ENCODE measurements at places on chromosomes 2 and 18. TPM values are rescaled to one million over a fixed set of nuclear protein-coding genes. Genes with fewer than 3 reads are reported as not detected.

GRCh38 chr2:149536649-149537048, 50.9 kb downstream of the MMADHC start:
- H3K27me3 ChIP-seq = no peaks in the 10 kb centered on the region
- H3K36me3 ChIP-seq = no peaks in the 10 kb centered on the region
- no peaks in the 10 kb centered on the region for H3K4me1 ChIP-seq
- no peak overlapping the region for H3K27ac ChIP-seq
- no peak for DNase-seq
- H3K4me3 ChIP-seq = no peak overlapping the region

GRCh38 chr2:227006189-227006897, 157.7 kb downstream of the COL4A4 start:
- no peaks in the 10 kb centered on the region for H3K4me1 ChIP-seq
- H3K27ac ChIP-seq = no peak overlapping the region
- H3K36me3 ChIP-seq = no peaks in the 10 kb centered on the region
- DNase-seq = no peak
- H3K27me3 ChIP-seq = peaks cover 4% of the 10 kb centered on the region

Gene CPO
- not detected for total RNA-seq

GRCh38 chr18:39960550-39960949, 1994.5 kb upstream of the PIK3C3 start:
- H3K4me3 ChIP-seq = no peak overlapping the region
- H3K27ac ChIP-seq = no peak overlapping the region
- no peaks in the 10 kb centered on the region for H3K36me3 ChIP-seq
- H3K4me1 ChIP-seq = no peaks in the 10 kb centered on the region

DNA sequence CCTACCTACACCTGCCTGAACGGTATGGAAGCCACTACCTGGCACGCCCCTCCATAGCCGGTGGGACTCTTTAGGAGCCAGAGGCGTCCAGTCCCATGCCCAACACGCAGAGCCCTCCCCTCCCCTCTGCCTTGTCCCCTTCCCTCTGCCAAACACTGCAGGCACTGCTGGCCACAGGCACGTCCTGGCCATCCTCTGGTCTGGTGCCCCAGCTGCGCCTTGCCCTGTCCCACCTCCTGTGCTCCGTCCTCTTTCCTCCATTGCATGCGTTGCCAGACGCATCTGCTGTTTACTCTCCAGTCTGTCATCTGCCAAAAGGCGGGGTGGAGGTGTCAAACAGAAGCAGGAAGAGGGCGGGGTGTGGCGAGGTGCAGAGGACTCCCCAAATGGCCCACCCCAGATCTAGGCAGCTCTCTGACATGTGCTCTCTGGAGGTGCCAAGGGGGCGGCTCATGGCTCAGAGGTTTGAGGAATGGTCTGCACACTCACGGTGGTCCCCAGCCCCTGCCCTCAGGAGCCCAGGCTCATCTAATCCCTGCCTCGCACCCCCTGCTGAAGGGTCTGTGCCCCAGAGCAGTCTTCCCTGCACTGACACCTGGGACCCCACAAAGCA, 45.1 kb downstream of the HS6ST1 start:
- H3K27ac ChIP-seq = no peak overlapping the region
- no peak for DNase-seq
- H3K27me3 ChIP-seq = no peaks in the 10 kb centered on the region
- H3K4me1 ChIP-seq = no peaks in the 10 kb centered on the region
- no peaks in the 10 kb centered on the region for H3K36me3 ChIP-seq

- DNase-seq = no peak
- H3K4me1 ChIP-seq = no peaks in the 10 kb centered on the region
- no peaks in the 10 kb centered on the region for H3K36me3 ChIP-seq
- peaks cover 32% of the 10 kb centered on the region for H3K27me3 ChIP-seq
- no peak overlapping the region for H3K4me3 ChIP-seq
Measured at GRCh38 chr2:31348618-31349017, 65.9 kb downstream of the XDH start.

DNA sequence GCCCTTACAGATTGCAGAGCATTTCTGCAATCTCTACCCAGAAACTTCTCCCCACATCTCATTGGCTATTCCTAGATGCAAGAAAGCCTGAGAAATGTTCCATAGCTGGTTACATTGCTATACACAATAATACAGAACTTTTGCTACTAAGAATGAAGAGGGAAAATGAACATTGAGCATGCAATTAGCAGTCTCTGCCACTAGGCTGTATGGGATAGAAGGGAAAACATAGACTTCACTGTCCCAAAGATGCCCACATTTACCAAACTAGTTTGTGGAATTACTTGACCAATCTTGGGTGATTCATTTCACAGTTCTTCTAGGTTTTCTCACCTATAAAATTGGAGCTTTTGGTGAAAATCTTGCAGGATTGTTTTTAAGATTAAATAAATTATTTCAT, 265.7 kb upstream of the NT5C1B start:
- no peaks in the 10 kb centered on the region for H3K27me3 ChIP-seq
- H3K4me3 ChIP-seq = no peak overlapping the region
- no peak for DNase-seq
- no peaks in the 10 kb centered on the region for H3K36me3 ChIP-seq
- H3K27ac ChIP-seq = no peak overlapping the region

- DNase-seq = no peak
- H3K27me3 ChIP-seq = no peaks in the 10 kb centered on the region
- H3K4me3 ChIP-seq = no peak overlapping the region
- no peaks in the 10 kb centered on the region for H3K4me1 ChIP-seq
Measured at GRCh38 chr18:57737400-57738060, 65.6 kb downstream of the ATP8B1 start.

- no peak for DNase-seq
- no peaks in the 10 kb centered on the region for H3K4me1 ChIP-seq
- H3K27me3 ChIP-seq = no peaks in the 10 kb centered on the region
- H3K4me3 ChIP-seq = no peak overlapping the region
- H3K36me3 ChIP-seq = no peaks in the 10 kb centered on the region
- H3K27ac ChIP-seq = no peak overlapping the region
Measured at GRCh38 chr18:61822879-61823278, 69.9 kb downstream of the RNF152 start.

DNA sequence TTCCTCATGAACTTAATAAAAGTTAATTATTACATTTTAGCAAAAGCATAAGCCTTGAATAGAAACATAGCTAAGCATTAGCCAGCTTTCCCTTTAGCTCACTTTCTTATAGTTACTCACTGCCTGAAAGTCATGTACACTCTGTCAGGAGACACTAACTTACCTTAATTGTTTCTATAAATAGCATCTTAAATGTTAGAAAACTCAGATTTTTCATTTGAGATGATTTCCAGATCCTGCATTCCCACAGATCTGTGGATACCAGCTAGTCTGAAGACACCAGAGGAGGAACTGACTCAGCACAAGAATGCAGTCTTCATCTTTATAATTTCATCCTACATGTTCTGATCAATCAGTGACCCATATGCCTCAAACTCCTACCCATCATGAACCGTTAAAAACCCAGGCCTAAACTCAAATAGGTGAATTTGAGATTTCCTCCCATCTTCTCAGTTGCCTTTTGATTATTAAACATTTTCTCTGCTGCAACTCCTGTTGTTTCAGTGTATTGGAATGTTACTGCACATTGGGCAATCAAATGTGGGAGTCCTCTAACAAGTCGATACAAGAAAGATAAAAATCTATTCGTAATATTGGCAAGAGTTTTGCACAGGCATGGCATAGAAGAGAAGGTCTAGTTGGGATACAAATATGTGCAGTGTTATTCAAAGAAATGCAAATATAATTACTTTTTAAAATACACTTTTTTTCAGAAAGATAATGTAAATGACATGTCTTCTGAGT, 857.4 kb upstream of the CDH2 start:
- no peaks in the 10 kb centered on the region for H3K4me1 ChIP-seq
- H3K27ac ChIP-seq = no peak overlapping the region
- H3K4me3 ChIP-seq = no peak overlapping the region
- H3K36me3 ChIP-seq = no peaks in the 10 kb centered on the region
- H3K27me3 ChIP-seq = no peaks in the 10 kb centered on the region

DNA sequence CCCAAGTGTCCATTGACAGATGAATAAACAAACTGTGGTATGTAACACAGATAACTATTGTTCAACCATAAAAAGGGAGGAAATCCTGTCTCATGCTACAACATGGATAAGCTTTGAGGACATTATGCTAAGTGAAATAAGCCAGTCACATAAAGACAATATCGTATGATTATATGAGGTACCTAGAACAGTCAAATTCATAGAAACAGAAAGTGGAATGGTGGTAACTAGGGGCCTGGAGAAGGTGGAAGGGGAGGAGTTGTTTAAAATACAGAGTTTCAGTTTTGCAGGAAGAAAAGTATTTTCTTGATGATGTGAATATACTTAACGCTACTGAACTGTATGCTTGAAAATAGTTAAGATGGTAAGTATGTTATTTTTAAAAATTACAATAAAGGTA, 304.6 kb upstream of the CXCR4 start:
- H3K27ac ChIP-seq = no peak overlapping the region
- no peaks in the 10 kb centered on the region for H3K27me3 ChIP-seq
- H3K36me3 ChIP-seq = no peaks in the 10 kb centered on the region

Gene PCARE
- total RNA-seq = not detected

GRCh38 chr2:224085811-224086210, 46.7 kb upstream of the SERPINE2 start:
- H3K36me3 ChIP-seq = no peaks in the 10 kb centered on the region
- H3K4me1 ChIP-seq = no peaks in the 10 kb centered on the region
- H3K27ac ChIP-seq = no peak overlapping the region
- H3K4me3 ChIP-seq = no peak overlapping the region

GRCh38 chr2:197079832-197080555, 153.5 kb upstream of the PGAP1 start:
- DNase-seq = no peak
- no peaks in the 10 kb centered on the region for H3K4me1 ChIP-seq
- no peak overlapping the region for H3K4me3 ChIP-seq
- H3K27me3 ChIP-seq = no peaks in the 10 kb centered on the region
- H3K27ac ChIP-seq = no peak overlapping the region

Gene KCNS3
- total RNA-seq = 0.25 TPM

Gene TOGARAM2
- total RNA-seq = not detected

DNA sequence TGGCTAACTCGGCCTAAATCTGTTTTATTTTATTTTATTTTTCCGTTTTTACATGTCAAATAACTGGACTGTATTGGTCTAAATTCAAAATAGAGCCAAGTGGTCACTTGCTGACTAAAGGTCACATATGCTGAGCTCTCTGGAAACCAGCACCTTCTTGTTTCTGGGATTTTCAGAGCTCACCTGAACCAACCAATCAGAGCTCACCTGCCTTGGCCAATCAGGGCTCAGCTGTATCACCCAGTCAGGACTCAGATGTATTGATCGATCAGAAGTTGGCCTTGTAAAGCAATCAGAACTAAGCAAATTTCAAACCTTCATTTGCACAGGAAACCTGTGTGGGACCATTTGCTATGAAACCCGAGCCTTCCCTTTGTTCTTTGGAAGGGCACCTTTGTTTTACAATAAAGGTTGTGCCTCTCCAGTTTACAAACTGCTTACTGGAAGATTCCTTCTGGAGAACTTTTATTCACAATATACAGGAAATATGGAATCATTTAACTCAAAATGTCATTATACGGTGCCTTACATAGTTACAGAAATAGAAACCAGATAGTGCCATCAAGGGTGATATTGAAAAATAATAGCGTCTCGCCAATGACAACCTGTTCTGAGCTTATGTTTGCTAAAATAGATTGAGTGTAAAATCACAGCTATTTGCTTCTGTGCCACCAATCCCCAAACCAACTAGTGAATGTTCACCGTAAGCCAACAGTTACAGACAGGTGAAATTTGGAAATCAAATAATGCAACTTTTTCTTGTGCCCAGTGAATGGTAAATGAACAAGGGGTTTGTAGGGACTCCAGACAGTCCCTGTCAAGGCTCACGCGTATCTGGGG, 17.3 kb upstream of the PSD4 start:
- H3K4me1 ChIP-seq = peaks cover 10% of the 10 kb centered on the region
- H3K27me3 ChIP-seq = no peaks in the 10 kb centered on the region
- DNase-seq = no peak
- no peaks in the 10 kb centered on the region for H3K36me3 ChIP-seq
- no peak overlapping the region for H3K27ac ChIP-seq

DNA sequence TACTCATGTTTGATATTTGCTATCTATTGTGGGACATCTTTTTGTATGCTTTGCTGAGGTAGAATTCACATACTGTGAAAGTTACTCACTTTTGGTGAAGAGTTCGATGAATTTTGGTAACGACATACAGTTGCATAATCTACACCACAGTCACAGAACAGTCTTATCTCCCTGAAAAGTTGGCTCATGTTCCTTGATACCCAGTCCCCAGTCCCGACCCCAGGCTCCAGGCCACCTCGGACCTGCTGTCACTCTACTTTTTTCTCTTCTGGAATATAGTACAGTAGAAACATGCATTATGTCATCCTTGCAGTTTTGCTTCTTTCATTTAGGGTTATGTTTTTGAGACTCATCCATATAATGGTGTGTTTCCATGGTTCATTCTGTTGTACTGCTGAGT, 191.7 kb downstream of the FAM210A start:
- DNase-seq = no peak
- no peak overlapping the region for H3K27ac ChIP-seq
- H3K27me3 ChIP-seq = peaks cover 13% of the 10 kb centered on the region
- no peaks in the 10 kb centered on the region for H3K36me3 ChIP-seq
- no peaks in the 10 kb centered on the region for H3K4me1 ChIP-seq
- no peak overlapping the region for H3K4me3 ChIP-seq

Gene CAPN14
- not detected for total RNA-seq

- no peak overlapping the region for H3K27ac ChIP-seq
- H3K4me1 ChIP-seq = no peaks in the 10 kb centered on the region
- no peak overlapping the region for H3K4me3 ChIP-seq
- H3K36me3 ChIP-seq = no peaks in the 10 kb centered on the region
- peaks cover 12% of the 10 kb centered on the region for H3K27me3 ChIP-seq
Measured at GRCh38 chr2:240647503-240648154, 22.3 kb downstream of the GPR35 start.

- no peaks in the 10 kb centered on the region for H3K36me3 ChIP-seq
- no peaks in the 10 kb centered on the region for H3K4me1 ChIP-seq
- peak; percentile 10 for DNase-seq
- no peak overlapping the region for H3K27ac ChIP-seq
- H3K4me3 ChIP-seq = no peak overlapping the region
Measured at GRCh38 chr2:238864207-238865014, 16.5 kb downstream of the TWIST2 start.

DNA sequence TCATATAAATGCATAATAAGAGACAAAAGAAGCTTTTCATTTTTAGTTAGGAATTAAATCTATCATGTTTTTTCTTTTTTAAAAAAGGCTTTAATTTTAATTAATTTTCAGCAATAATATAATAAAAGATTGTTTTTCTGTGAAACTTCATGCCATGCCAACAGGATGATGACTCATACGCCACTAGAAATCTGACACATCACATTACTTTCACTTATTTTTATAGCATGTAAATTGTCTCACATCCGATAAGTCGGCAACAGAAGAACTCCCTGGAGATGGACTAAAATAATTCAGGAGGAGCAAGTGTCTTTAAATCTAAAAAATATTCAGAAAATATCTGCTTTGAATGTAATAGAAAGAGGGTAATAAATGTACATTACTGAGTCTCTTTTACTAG, 1024.2 kb upstream of the ACVR2A start:
- no peak for DNase-seq
- no peaks in the 10 kb centered on the region for H3K27me3 ChIP-seq

- H3K4me3 ChIP-seq = no peak overlapping the region
- DNase-seq = no peak
- no peak overlapping the region for H3K27ac ChIP-seq
Measured at GRCh38 chr18:77102259-77103040, 30.1 kb downstream of the MBP start.
